Right atrium auricular region (tissue), 2 donors: ENCODE measurements at places on chromosomes 11 and 22. TPM values are rescaled to one million over a fixed set of nuclear protein-coding genes. Genes with fewer than 3 reads are reported as not detected.
A peak's percentile ranks its signal among the peaks of the same experiment; 100 is the strongest.

DNA sequence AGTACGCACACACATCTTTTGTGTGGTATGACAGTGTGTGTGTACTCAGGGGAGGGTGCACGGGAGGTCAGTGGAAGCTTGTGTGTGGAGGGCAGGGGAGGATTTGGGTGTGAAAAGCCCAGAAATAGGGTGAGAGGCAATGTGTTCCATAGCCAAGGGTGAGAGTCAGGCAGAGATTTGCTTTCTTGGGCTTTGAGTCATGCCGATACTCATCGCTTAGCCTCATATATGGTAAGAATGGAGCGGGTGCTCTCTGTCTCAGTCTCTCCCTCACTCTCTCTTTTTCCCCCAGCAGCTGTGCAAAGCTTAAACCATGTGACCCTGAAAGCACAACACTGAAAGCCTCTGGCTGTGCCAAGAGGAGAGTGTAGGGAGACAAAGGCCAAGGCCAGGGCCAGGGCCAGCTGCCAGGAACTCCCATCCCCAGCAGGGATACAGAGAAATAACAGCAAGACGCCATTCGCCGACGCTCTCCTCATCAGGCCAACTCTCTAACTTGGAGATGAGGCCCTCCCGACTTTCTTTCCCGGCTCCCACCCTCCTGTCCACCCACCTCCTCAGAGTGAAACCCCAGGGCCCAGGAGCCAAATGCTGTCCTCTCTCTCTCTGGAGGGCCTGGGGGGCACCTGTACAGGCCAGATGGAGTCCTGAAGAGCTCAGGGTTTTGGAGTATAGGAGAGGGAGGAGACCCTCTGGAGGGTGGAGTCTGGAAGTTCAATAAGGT lies 20.3 kb upstream of the MICAL3 start:
- DNase-seq: no peak
- H3K27me3 ChIP-seq: no peaks in the 10 kb centered on the region
- H3K36me3 ChIP-seq: no peaks in the 10 kb centered on the region

Gene TECTA
- total RNA-seq: 1.6 TPM

DNA sequence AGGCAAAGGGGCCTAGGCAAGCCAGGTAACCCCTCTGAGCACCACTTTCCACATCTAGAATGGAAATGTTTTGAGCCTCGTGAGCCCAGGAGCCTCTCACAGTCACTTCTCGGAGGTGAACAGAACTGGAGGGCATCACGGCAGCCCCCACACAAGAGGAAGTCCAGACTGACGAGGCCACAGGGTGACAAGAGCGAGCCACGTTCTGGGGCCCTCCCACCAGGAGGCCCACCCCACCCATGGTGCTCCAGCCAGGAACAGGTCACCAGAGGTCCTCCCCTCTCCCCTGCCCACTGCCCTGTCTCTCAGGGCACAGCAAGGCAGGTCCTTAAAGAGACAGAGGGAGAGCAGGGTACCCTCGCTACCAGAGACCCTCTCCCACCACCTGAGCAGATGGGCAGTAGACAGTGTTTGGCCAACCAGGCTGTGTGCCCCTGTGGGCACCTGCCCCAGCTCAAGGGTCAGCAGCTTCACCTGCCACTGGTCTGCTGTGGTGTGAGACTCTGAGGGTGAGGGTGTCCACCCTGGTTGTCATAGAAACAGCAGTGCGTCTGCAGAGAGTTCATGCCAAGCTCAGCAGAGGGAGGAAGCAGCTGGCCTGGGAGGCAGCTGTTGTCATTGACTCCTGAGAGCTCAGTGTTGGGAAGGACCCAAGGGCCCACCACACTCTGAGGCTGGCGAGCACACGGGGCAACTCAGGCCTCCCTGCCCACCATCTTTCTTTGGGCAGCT lies 31.4 kb downstream of the RSPH14 start:
- no peak for DNase-seq
- H3K4me1 ChIP-seq: no peaks in the 10 kb centered on the region
- no peaks in the 10 kb centered on the region for H3K36me3 ChIP-seq
- no peaks in the 10 kb centered on the region for H3K27me3 ChIP-seq

DNA sequence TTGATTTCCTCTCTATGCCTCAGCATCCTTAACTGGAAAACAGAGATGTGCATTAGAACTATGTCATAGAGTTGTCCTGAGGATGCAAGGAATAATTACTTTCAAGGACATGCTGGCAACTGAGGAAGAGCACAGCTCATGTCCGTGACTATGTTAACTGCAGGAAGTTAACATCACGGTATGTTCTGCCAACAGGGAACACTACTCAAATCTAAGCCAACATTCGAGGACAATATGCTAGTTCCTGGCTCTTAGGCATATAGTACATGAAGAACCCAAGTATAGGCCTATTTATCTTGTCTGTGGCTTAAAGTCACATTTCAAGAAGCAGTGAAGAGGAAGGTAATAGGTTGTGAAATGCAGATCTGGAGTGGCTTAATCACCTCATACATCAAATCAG lies 1032.6 kb downstream of the OPCML start:
- H3K4me3 ChIP-seq: no peak overlapping the region
- H3K4me1 ChIP-seq: no peaks in the 10 kb centered on the region
- no peak overlapping the region for H3K27ac ChIP-seq
- no peaks in the 10 kb centered on the region for H3K36me3 ChIP-seq
- DNase-seq: no peak
- no peaks in the 10 kb centered on the region for H3K27me3 ChIP-seq

- H3K36me3 ChIP-seq: no peaks in the 10 kb centered on the region
- peaks cover 7% of the 10 kb centered on the region for H3K4me1 ChIP-seq
- H3K27ac ChIP-seq: peak overlapping the region; percentile 18
- H3K4me3 ChIP-seq: no peak overlapping the region
- peak; percentile 97 for DNase-seq
Observed at GRCh38 chr11:129143335-129143734, 48.8 kb downstream of the ARHGAP32 start.

Gene FADS1
- total RNA-seq: 28.4 TPM

Gene MS4A6A
- total RNA-seq: 15.6 TPM

DNA sequence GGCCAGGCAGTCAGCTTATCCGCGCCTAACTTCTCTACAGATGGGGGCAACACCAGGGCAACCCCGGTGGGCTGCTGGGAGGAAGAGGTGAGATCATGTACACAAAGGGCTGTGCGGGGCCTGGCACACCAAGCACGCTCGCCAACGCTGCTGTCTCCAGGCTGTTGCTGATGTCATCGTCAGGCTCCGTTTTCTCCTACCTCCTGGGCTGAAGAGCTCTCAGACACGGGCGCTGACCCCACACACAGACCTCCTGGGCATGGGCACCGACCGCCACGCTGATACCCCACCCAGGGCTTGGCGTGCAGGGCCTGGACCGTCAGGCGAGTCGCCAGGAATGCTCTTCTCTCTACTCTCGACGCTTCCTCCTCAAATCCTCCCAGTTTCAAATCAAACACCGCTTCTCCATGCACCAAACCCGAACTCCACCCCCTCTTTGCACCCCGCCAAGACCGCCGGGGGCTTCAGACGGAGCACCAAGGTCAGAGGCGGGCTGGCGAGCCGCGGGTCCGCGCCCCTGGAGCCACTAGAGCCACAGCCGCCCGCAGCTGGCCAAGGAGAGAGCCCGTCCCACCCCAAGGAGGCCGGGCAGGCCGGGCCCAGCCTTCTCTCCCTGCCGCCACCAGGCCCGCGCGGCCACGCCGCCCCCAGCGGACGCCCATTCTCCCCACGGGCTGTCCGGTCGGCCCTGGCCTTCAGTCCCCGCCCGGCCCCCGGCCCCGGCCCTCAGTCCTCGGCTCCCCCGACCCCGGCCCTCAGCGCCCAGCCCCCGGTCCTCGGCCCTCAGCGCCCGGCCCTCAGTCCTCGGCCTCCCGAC lies 772 bp downstream of the SBF1 start:
- H3K27me3 ChIP-seq: no peaks in the 10 kb centered on the region
- H3K36me3 ChIP-seq: no peaks in the 10 kb centered on the region
- H3K4me1 ChIP-seq: peaks cover 55% of the 10 kb centered on the region
- peak overlapping the region; percentile 96 for H3K4me3 ChIP-seq

Gene NRIP3
- 2.0 TPM for total RNA-seq

Gene VPREB1
- not detected for total RNA-seq

- no peak overlapping the region for H3K27ac ChIP-seq
- no peaks in the 10 kb centered on the region for H3K36me3 ChIP-seq
- no peaks in the 10 kb centered on the region for H3K4me1 ChIP-seq
- H3K4me3 ChIP-seq: no peak overlapping the region
Observed at GRCh38 chr11:73379189-73379880, 3.1 kb downstream of the RELT start.

DNA sequence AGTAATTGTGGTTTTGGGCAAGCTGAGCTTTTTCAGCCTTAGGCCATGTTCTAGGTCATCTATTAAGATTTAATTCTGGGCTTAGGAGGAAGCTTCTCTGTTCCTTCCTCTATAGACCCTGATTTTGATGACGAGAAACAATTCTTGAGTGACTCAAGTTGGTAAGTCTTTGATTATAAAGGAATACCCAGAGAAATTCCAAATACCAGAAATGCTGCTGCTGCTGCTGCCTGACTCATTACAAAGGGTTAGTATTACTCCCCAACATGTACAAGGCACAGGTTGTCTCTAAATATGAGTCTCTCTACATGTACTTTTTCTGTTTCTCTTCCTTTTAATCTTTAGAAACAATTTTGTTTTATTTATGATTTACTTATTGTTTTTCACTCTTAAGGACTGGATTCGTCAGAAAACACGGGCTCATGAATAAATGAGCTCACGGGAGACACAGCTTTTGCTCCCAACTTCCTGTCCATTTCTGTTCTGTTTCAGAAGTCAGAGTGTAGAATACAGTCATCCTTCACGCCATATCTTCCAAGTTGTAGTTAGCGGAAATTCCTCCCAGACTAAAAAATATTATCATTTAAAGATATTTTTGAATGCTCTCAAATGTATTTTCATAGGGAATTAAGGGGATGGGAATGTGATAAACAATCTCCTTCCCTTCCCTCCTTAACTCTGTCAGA lies 31.8 kb upstream of the RBMXL2 start:
- no peaks in the 10 kb centered on the region for H3K27me3 ChIP-seq
- no peak overlapping the region for H3K27ac ChIP-seq
- DNase-seq: no peak
- peaks cover 7% of the 10 kb centered on the region for H3K4me1 ChIP-seq

Gene CHRM1
- not detected for total RNA-seq

Gene C11orf42
- not detected for total RNA-seq

DNA sequence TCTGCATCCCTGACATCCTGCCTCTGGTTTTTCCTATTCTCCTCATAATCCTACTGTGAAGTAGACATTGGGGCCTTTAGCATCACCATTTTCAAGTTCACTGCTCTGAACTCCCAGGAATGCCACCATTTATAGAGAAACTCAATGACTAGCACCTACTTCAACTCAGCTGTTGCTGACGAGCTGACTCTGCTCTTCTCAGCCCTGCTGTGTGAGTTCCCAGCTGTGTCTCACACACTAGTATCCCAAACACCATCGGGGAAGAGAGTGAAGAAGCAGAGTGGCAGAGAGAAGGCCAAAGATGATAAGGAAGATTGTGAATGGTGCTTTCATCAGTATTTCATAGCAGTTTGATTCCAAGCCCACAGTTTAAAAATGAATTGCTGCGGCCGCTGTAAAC lies 71.9 kb downstream of the PLEKHA7 start:
- peak; percentile 55 for DNase-seq
- H3K36me3 ChIP-seq: no peaks in the 10 kb centered on the region
- no peak overlapping the region for H3K4me3 ChIP-seq
- H3K27me3 ChIP-seq: no peaks in the 10 kb centered on the region

GRCh38 chr11:25565846-25566245 lies 766.1 kb upstream of the ANO3 start:
- H3K4me3 ChIP-seq: no peak overlapping the region
- H3K27me3 ChIP-seq: no peaks in the 10 kb centered on the region

DNA sequence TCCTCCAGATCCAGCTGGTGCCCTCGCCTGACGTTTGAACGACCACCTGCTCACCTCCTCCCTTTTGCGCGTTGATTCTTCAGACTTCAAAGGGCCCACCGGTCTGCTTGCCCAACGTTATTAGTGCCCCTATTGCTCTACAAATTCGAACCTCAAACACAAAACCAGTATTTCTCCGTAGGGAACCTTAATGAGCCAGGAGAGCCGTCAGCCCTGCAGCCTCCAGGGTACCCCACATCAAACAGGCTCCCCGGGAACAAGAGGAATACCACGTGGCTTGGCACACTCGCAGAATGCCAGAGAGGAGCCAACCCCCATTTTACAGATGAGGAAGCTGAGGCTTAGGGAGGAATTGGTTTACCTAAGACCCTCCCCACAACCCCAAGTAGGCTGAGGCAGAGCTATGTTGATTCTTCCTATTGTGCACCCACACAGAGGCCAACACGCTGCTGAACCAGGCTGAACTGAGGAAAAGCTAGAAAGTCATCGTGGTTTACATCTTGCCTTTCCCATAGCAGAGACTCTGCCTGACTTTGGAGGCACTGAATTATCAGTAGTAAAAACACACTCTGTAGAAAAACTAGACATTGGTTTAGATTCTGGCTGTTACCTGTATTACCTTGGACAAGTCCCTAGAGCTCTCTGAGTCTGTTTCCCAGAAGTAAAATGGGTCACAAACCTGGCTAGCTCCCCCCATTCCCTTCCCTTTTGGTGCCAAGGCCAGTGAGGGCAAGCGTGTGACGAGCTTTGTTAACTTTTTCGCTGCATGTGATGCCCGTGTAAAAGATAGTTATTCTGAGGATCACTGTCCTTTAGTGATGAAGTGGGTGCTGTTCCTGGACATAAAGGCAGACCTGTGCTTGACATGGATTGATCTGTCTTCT lies 764 bp downstream of the TKFC start:
- DNase-seq: no peak
- H3K4me1 ChIP-seq: peaks cover 28% of the 10 kb centered on the region
- peaks cover 9% of the 10 kb centered on the region for H3K36me3 ChIP-seq
- peak overlapping the region; percentile 87 for H3K4me3 ChIP-seq

- H3K27me3 ChIP-seq: no peaks in the 10 kb centered on the region
- H3K27ac ChIP-seq: peak within 1 kb of the TSS; percentile 29
- peak within 1 kb of the TSS; percentile 7 for H3K4me3 ChIP-seq
- DNase-seq: no peak
Observed at GRCh38 chr11:16356057-16356760, at the start of gene SOX6. Gene SOX6, minus strand, starts transcription at chr11:16356546. Its CDS starts 15,298 bp downstream, at chr11:16341248.

GRCh38 chr22:49718396-49718795 lies 109.3 kb downstream of the BRD1 start:
- no peak overlapping the region for H3K27ac ChIP-seq
- DNase-seq: no peak
- H3K4me3 ChIP-seq: no peak overlapping the region

- H3K4me1 ChIP-seq: no peaks in the 10 kb centered on the region
- H3K27me3 ChIP-seq: no peaks in the 10 kb centered on the region
- no peak for DNase-seq
- no peak overlapping the region for H3K27ac ChIP-seq
- H3K4me3 ChIP-seq: no peak overlapping the region
- no peaks in the 10 kb centered on the region for H3K36me3 ChIP-seq
Observed at GRCh38 chr11:127862406-127862805, 725.0 kb downstream of the ETS1 start.
